ENCODE measurements at places on chromosomes 12 and 14. TPM values are rescaled to one million over a fixed set of nuclear protein-coding genes. Genes with fewer than 3 reads are reported as not detected.

DNA sequence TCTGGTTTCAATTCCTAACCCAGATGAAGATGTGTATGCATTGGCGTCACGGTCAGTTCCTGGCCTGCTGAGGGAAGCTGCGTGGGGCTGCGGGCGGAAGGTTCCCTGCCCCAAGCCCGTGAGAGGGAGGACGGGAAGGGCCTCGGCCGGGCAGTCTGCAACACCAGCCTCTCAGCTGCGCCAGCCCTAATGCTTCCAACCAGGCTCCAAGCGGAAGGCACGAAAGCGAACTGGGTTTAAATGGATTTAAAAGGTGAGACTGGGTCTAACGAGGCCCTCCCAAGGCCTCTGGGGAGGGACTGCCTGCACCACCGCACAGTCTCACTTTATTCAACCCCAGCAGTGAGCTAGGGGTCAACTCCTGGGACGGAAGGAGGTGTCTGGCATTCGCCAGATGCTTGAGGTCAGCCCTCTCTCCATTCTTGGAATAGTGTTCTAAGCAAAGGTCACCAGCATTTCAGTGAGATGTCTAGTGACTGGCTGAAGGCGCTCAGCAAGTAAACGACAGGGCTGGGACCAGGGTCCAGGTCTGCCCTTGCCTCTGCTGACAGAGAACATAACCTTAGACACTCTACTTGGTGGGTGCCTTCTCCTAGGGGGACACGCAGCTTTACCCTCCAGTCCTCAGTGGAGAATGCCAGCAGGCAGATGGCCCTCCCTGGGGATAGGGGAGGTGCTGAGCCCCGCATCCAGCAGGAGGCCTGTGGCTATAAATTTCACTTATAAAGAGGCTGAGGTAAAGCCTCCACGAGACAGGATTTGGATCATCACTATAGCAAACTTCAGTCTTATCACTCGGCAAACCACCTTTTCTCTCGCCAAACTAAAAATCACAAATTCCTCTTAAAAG lies 92.2 kb downstream of the PIWIL1 start:
- H3K36me3 ChIP-seq, result no peaks in the 10 kb centered on the region
- no peak for DNase-seq
- H3K4me1 ChIP-seq, result no peaks in the 10 kb centered on the region
- no peak overlapping the region for H3K27ac ChIP-seq

TMPRSS12 gene
- not detected for total RNA-seq

AMDHD1 gene
- total RNA-seq, result 0.15 TPM

DNA sequence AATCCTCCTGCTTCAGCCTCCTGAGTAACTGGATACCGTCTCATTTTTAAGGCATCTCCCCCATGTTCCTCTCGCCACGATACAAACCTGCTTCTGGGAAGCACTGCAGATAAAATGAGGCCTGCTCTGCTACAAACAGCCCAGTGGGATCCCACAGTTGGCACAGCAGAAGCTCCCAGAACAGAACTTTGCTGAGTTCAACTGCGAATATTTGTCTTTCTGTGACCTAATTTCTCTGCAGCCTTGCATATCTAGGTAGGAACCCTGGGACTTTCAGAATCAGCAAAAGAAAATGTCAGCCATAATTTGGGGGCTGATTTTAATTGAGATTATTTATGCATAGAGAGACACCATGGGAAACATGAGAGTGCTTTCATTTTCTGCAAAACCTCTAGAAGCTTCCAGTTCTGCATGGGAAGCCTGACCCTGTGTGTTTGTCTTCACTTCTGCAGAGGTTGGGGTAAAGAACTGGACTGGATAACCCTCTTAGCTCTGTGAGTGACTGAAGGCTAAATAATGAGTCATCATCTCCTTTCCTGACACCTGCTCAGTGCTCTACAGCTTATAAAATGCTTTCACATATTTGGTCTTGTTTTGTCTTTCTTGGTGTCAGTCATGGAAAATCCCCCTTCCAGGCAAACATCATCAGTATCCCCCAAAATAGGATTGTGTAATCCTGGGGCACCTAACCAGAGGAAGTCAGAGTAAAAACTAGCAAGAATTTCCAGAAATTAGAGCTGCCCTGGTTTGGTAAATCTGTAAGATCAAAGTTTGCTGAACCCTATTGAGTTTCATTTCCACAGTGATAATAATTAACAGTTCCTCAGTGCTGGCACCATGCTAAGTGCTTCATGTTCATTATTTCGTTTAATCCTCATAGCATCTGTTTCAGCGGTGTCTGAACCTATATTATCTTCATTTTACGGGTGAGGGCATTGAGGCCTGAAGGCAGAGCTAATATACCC lies 185.8 kb downstream of the SLC15A4 start:
- H3K4me1 ChIP-seq, result no peaks in the 10 kb centered on the region
- peak; percentile 43 for DNase-seq
- H3K4me3 ChIP-seq, result no peak overlapping the region
- no peaks in the 10 kb centered on the region for H3K27me3 ChIP-seq
- no peak overlapping the region for H3K27ac ChIP-seq

KRT3 gene
- not detected for total RNA-seq

- H3K4me1 ChIP-seq, result no peaks in the 10 kb centered on the region
- no peak for DNase-seq
- H3K4me3 ChIP-seq, result no peak overlapping the region
- no peaks in the 10 kb centered on the region for H3K36me3 ChIP-seq
- H3K27ac ChIP-seq, result no peak overlapping the region
These were observed 43.9 kb upstream of the ABCC9 start for GRCh38 chr12:21985155-21985554.

DNA sequence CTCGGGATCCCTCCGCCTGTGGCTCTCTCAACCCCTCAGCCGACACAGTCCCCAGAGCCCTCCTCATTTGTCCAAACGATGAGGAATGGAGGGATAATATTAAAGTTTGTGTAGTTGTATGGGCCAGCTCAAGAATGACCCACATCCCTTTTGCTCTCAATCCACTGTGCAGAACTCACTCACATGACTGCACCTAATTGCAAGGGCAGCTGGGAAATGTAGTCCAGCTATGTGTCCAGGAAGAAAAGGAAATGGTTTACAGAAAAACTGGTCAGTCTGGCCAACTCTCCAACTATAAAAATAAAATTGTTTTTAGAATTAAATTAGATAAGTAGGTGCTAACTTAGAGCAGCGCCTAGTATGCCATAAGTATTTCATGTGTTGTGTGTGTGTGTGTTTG lies 66.6 kb downstream of the GALNT8 start:
- DNase-seq, result no peak
- no peaks in the 10 kb centered on the region for H3K27me3 ChIP-seq
- H3K27ac ChIP-seq, result no peak overlapping the region
- no peaks in the 10 kb centered on the region for H3K36me3 ChIP-seq

GRCh38 chr14:92768795-92769194 lies 20.4 kb upstream of the LGMN start:
- DNase-seq, result no peak
- H3K27ac ChIP-seq, result no peak overlapping the region
- no peaks in the 10 kb centered on the region for H3K36me3 ChIP-seq
- H3K4me1 ChIP-seq, result peaks cover 28% of the 10 kb centered on the region
- H3K4me3 ChIP-seq, result no peak overlapping the region

- H3K4me1 ChIP-seq, result no peaks in the 10 kb centered on the region
- H3K27me3 ChIP-seq, result no peaks in the 10 kb centered on the region
- no peak overlapping the region for H3K27ac ChIP-seq
- DNase-seq, result no peak
These were observed 403.7 kb downstream of the SLC6A15 start for GRCh38 chr12:84508851-84509260.

- H3K36me3 ChIP-seq, result no peaks in the 10 kb centered on the region
- H3K27me3 ChIP-seq, result no peaks in the 10 kb centered on the region
- no peak for DNase-seq
- no peaks in the 10 kb centered on the region for H3K4me1 ChIP-seq
These were observed 7.8 kb downstream of the CRACR2A start for GRCh38 chr12:3745152-3745551.

DNA sequence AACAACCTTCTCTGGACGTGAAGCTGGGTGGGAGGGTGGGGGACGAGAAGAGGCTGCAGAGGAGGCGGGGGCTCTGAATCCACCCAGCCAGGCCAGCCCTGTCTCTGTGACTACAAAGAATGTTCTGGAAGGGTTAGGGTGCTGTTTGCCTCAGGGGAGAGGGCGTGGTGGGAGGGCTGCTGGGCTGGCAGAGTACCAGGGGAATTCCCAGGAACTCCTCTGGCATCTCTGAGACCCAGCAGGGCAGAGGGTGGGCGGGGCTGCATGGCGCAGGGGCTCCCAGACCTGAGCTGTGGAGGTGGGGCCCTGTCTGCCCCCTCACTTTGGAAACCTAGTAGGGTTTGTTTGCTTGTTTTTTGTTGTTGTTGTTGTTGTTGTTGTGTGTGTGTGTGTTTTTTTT lies 45.5 kb upstream of the FZD10 start:
- no peaks in the 10 kb centered on the region for H3K27me3 ChIP-seq
- H3K36me3 ChIP-seq, result no peaks in the 10 kb centered on the region
- no peak for DNase-seq
- H3K4me3 ChIP-seq, result no peak overlapping the region

DNA sequence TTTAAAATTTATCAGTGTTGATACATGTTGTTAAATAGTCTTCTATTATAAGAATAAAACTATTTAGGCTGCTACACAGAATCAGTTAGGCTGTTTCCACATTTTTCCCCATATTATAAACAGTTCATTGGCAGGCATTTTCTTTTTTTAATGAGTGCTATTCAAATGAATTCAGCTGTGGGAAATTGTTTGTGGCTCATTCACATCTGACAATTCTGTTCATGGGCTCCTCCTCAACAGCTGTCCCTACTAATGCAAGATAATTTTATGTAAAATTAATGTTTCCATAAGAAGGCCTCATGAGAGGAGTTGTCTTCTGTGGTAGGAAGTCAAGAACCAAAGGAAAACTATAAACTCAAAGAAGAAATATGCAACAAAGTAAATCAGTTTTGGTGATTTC lies 218.0 kb downstream of the PPFIA2 start:
- no peaks in the 10 kb centered on the region for H3K4me1 ChIP-seq
- no peaks in the 10 kb centered on the region for H3K27me3 ChIP-seq
- no peak overlapping the region for H3K27ac ChIP-seq
- no peak for DNase-seq
- H3K36me3 ChIP-seq, result no peaks in the 10 kb centered on the region
- H3K4me3 ChIP-seq, result no peak overlapping the region

DNA sequence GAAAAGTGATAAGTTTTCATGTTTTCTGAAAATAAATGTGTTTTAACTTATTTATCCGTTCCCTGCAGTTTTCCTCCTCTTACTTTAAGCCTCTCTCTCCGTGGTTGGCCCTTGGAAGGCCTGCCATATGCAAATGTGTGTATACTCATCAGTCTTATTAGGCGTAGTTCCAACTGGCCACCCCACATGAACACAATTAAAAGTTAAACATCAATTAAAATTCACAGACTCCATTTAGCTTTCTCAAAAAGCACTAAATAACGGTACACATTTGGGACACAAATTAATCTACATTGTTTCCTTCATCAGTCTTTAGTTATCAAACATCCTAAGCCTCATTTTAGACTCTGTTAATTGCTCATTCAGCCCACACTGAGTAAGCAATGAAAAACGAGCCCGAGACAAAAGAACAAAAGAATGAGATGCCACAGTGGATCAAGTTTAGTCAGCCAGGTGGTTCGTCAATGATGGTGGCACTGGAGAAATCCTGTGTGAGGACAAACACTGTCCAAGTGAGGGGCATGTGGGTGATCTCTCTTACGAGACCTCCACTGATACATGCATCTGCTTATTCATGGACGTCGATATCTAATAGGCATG lies 76.0 kb upstream of the TMCC3 start:
- no peak overlapping the region for H3K27ac ChIP-seq
- DNase-seq, result no peak
- H3K4me1 ChIP-seq, result peaks cover 18% of the 10 kb centered on the region
- H3K27me3 ChIP-seq, result no peaks in the 10 kb centered on the region
- no peak overlapping the region for H3K4me3 ChIP-seq
- H3K36me3 ChIP-seq, result no peaks in the 10 kb centered on the region

DNA sequence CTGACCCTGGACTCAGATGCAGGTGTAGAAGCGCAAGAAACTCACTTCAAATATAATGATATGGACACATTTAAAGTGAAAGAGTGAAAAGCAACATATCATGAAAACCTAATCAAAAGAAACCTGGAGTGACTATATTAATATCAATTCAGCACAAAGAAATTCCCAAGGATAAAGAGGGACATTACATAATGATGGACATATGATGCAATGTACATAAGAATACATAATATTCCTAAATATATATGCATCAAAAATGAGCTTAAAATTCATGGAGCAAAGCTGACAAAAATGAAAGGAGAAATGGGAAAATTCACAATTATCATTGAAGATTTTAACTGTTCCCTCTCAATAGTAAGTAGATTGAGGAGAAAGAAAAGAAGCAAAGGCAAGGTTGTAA lies 24.6 kb downstream of the PTPRR start:
- H3K36me3 ChIP-seq, result no peaks in the 10 kb centered on the region
- DNase-seq, result no peak
- no peaks in the 10 kb centered on the region for H3K4me1 ChIP-seq
- no peak overlapping the region for H3K4me3 ChIP-seq
- no peaks in the 10 kb centered on the region for H3K27me3 ChIP-seq
- no peak overlapping the region for H3K27ac ChIP-seq

DNA sequence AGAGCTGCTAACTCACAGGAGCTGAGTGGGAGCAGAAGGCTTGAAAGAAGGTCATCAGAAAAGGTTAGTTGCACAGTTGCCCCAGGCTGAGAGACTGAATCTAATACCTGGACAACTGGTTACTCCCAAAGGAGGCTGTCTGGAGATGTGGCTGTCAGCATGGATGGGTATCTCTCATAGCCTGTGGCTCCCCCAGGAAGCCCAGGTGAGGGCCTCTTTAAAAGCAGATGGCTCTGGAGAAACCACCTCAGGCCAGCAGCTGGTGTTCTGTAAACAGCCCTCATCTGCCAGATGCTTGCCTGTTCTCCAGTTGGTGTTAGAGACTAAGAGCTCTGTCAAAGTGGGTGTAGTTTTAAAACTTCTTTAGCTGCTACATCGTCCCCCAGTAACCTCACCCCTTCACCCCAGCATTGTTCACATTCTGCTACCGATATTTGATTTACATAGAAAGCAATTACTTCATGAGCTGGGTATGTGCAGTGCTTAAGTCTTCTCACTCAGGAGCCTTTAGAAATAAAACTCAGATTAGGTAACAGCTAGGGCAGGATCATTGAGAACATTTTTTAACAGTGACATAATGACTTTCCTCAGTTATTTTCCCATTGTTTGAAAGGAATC lies 25.8 kb downstream of the DACT1 start:
- DNase-seq, result no peak
- H3K27me3 ChIP-seq, result no peaks in the 10 kb centered on the region
- H3K36me3 ChIP-seq, result no peaks in the 10 kb centered on the region

TAC3 gene
- total RNA-seq, result not detected

Data from GM12878 (cell line).